Mucosa of gallbladder (tissue), 1 donor: ENCODE measurements at places on chromosomes 7 and 10. TPM values are rescaled to one million over a fixed set of nuclear protein-coding genes. Genes with fewer than 3 reads are reported as not detected.

- peak; percentile 77 for DNase-seq
Measured at GRCh38 chr10:79116801-79117723, 48.3 kb downstream of the ZMIZ1 start.

DNA sequence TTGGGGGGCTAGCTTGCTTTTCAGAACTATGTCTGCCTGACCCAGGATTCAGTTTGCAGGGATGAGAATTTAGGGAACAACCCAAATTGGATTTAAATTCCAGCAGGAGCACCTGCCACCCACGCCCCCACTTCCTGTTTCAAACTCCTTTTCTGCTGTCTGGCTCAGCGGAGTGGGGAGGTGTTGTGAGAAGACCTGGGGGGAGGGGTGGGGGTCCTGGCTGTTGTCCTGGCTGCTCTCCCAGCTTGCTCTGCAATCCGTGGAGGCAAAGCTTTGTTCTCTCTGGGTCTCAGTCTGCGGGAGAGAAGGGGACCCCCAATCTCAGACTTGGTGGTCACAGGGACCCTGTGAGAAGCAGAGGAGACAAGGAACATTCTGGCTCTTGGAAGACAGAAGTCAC lies 799 bp downstream of the KCNK18 start:
- DNase-seq: no peak

- DNase-seq: no peak
Measured at GRCh38 chr7:115971506-115971905, 59.1 kb downstream of the TFEC start.

GRCh38 chr10:30396698-30397097 lies 37.3 kb upstream of the MAP3K8 start:
- DNase-seq: no peak

DNA sequence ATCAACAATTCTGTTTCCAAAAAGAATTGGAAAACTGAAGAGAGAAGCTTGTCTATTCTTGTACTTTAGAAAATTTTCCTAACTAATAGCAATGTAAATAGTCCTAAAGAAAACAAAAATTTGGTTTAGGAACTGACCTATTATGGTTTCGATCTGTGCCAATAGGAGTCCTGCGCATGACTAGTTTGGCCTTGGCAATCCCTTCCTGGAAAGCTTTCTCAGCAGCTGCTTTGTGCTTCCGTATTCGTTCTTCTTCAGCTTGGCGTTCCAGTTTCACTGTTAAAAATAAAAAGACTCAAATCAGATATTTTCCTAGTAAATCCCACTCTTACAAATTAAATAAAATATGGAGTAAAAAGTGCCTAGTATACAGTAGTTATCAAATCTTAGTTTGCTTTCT lies 36.6 kb downstream of the FZD9 start:
- DNase-seq: no peak

DNA sequence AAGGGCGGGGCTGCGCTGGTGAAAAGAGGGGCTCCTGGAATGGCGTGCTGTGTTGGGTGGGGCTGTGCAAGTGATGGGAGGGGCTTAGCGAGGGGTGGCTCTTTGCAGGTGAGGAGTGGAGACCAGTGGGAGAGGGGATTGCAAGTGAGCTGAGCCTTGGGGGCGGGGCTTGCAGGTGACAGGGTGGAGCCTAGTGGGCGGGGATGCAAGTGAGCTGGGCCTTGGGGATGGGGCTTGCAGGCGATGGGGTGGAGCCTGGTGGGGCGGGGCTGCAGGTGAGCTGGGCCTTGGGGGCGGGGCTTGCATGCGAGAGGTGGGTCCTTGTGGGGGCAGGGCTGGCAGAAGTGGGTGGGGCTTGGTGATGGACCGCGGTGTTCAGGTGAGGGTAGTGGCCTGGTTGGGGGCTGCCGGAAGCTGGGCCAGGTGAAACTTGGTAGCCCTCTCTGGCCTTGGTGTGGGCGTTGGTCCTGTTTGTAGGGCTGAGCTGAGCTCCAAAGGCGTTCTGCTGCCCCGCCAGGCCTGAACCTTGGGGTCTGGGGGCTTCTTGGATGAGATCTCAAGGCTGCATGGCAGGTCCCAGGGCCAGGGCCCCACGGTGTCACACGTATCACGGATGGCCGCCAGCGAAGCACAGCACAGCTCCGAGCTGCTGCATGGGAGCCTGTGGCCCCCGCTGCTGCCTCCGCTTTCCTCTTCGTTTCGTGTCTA lies 743 bp upstream of the PITRM1 start:
- DNase-seq: no peak

GRCh38 chr7:90889644-90890043 lies 293.5 kb downstream of the CDK14 start:
- DNase-seq: no peak

DNA sequence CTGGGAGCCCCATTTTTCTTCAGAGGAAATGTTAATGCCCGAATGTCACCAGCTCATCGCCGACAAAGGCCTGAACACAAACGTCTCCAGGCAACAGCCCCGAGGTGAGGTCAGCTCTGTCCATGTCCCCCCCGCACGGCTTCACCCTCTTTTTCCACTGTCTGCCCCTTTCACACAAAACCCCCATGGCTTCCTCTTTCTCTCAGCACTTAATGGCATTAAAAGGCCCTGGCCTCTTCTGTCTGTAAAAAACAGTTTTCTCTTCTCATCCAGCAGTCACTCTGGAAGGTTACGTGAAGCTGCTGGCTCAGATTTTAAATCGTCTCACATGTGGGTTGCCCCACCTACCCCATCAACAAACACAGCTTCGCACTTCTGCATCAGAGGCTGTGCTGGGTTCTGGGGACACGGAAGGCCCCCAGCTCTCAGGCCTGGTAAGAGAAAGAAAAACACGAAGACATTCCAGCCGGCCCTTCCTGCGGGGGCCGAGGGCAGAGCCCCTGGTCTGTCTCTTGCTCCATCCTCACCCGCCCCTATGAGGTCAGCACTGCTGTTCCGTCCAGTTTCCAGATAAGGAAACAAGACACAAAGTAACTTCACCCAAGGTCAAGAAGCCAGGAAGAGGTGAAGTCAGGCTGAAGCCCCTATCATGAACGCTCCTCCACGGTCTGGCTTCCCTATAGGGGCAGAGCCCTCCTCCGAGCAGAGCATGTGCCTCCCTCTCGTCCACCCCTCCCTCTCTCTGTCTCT lies 91.1 kb upstream of the PDGFA start:
- DNase-seq: no peak

DNA sequence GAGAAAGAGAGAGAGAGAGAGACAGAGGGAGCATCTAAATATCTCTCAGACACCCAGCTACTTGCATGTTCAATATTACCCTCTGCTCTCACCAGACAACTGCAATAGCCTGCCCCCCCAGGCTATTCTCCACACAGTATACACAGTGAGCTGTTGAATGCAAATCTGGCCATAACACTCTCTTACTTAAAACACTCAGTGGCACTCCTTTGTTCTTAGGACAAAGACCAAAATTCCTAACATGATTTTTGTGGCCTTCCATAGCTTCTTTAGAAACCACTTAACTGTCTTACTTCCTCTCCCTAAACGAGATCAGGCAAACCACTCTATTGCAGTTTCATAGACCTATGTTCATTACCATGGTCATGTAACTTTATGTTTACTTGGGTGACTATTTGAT lies 903.6 kb upstream of the AUTS2 start:
- DNase-seq: no peak

DNA sequence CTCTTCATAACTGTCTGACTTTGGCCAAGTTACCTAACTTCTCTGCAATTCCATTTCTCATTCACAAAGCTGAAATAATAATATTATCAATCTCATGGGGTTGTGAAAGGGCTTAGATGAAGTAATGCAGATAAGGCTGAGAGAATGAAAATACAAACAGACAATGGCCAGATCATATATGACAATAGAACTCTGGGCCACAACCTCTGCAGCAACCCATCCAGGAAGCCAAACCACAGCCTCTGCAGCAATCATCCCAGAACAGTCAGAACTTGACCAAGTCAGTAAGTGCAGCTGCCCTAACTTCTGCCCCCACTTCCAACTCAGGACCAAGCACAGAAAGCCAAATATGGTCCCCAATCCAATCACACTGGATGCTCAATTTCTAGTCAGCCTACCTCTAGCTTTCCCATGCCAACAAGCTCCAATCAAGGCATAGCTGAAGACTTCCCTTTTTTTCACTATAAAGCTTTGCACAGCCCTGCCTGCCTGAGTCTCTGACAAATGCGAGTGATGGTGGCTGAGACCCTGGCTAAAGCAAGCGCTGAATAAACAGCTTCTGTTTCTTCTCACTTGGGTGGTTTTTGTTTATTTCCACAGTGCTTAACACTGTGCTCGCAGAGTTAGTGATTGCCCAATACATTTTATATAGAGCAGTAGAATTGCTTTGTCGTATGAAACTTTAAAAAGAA lies 34.8 kb upstream of the TNPO3 start:
- no peak for DNase-seq

GRCh38 chr7:41924796-41925195 lies 221.9 kb upstream of the INHBA start:
- DNase-seq: no peak

DNA sequence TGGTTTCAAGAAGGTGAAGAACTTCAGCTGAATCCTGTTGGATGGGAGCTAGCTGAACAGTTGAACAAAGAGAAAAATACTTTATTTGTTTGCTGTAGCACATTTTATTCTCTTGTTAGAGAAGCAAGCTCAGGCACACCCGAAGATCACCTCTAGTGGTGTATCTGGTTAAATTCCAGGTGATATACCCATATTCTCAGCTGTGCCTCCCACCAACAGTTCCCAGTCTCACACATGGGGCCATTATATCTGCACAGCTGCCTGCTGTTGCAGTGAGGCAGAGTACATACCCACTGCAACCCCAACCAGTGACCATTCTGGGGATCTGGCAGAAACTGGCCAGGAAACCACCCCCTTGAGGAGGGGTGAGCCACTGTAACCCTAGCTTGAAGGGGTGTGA lies 9.2 kb downstream of the BTAF1 start:
- no peak for DNase-seq

- no peak for DNase-seq
Measured at GRCh38 chr7:20374399-20374798, 43.7 kb downstream of the ITGB8 start.

DNA sequence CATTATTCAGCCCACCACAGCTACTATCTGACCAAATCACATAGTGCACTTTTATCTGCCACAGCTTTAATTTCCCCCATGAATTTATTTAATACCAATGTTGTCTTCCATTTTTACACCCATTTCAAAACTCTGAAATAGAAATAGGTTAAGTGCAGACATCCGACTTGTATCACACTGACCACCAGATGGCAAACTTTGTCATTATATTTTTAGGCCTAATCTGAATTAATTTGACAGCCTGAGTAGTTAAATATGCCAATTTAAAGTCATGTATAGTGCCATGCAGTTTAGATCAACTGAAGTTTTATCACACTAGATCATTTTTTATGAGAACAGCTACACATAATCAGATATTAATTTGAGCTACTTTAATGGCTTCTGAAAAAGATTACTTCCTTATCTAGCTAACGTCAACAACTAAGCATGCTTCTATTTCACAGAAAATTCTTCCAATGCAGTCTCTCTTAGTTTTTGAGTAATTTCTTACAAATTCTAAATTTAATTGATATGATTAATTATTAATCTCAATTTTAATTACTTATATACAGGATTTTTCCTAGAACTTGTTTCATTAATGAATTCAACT lies 566.4 kb downstream of the GFRA1 start:
- no peak for DNase-seq

DNA sequence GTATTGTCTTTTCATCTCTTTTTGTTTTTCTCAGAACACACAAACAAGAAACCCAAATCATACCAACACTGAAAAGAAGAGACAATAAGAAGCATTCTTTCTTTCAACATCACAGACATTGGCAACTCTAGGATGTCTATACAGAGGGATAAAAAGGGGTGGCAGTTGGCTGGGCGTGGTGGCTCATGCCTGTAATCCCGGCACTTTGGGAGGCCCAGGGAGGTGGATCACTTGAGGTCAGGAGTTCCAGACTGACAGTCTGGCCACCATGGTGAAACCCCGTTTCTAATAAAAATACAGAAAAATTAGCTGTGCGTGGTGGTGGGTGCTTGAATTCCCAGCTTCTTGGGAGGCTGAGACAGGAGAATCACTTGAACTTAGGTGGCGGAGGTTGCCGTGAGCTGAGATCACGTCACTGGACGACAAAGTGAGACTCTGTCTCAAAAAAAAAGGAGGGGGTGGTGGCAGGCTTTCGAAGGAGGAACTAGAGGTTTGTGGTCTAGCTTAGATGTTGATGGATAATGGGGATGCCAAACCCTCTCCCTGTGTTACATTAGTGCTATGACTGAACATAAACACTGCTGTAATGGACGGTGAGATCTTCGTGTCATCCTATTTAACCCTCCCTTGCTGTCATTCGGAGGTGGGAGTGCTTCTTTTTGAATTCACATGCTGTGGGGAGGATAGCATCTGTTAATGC lies 9.4 kb downstream of the CNNM2 start:
- no peak for DNase-seq

DNA sequence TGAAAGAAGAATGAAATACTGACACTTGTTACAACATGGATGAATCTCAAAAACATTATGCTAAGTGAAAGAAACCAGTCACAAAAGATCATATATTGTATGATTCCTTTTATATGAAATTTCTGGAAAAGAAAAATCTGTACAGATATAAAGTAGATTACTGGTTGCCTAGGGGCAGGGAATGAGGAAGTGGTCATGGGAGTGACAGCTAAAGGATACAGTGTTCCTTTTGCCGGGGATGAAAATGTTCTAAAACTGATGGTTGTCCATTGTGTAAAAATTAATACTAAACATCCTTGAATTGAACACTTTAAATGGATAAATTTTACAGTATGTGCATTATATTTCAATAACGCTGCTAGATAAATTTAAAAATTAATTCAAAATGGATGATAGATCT lies 25.1 kb downstream of the ALOX5 start:
- no peak for DNase-seq

DNA sequence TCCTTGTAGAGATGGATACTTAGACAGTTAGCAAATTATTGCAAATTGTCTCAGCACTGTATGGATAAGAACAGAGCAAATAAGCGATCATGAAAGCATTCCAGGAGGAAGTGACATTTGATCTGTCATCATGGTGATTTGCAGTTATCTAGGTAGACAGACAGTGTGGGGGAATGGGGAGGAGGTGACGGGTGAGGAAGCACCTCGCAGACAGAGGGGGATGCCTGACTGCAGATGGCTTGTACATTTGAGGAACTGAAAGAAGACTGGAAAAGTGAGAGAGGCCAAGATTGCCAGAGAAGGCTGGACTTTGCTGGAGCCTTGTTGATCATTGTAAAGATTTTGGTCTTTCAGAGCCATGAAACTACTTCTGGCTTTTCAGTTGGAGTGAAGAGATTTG lies 318.2 kb upstream of the CELF2 start:
- DNase-seq: no peak

GRCh38 chr10:100085596-100085995 lies 3.9 kb upstream of the CPN1 start:
- no peak for DNase-seq

The HTR7 gene
- total RNA-seq: 1.2 TPM

The TUBB8 gene
- not detected for total RNA-seq

The SLC16A12 gene
- total RNA-seq: 0.43 TPM

The ASIC3 gene
- 4.4 TPM for total RNA-seq

The WNT2 gene
- total RNA-seq: not detected

The SLC18A3 gene
- total RNA-seq: 0.20 TPM

The PRF1 gene
- 7.3 TPM for total RNA-seq

The SUN3 gene
- total RNA-seq: not detected

The AKR1C2 gene
- 85.5 TPM for total RNA-seq

The CYP2C18 gene
- 45.8 TPM for total RNA-seq

The PRPF18 gene
- total RNA-seq: 18.6 TPM

The TMEM26 gene
- total RNA-seq: 0.55 TPM

The AGR3 gene
- 50.9 TPM for total RNA-seq

The ZNF365 gene
- total RNA-seq: 0.40 TPM

The CABCOCO1 gene
- total RNA-seq: 0.75 TPM
